ENCODE measurements at places on chromosomes 7 and 10. TPM values are rescaled to one million over a fixed set of nuclear protein-coding genes. Genes with fewer than 3 reads are reported as not detected.
A peak's percentile ranks its signal among the peaks of the same experiment; 100 is the strongest.

DNA sequence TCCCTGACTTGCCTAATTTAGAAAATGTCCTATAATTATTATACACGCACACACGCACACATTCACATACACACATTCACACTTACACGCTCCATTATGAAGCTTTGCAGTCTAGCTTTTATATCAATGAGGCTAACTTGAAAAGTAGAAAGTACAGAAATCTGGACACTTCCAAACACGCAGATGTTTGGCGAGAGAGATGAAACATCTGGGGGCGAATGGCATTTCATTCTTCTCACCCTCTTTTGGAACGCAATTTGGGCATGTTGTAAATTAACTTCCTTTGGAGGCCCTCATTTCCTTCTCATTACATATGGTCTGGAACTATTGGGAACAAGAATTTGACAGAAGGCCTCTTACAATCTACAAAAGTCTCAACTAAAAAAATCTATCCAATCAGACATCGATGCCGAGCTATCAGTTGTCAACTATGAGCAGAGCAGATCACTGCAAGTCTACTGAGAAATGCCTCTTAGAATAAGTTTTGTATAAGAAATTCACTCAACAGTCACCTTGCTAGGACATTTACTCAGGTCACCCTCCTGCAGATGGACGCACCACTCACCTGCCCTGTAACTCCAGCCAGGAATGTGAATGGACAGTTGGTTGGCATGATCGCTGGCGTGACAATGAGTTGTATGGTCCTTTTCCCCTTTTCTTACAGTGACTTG lies 115.2 kb upstream of the ADAM12 start:
- no peak for ATAC-seq

The ZNF107 gene
- 23.4 TPM for total RNA-seq

The SPDYE1 gene
- not detected for total RNA-seq

The AMPH gene
- not detected for total RNA-seq

The SORCS3 gene
- not detected for total RNA-seq

DNA sequence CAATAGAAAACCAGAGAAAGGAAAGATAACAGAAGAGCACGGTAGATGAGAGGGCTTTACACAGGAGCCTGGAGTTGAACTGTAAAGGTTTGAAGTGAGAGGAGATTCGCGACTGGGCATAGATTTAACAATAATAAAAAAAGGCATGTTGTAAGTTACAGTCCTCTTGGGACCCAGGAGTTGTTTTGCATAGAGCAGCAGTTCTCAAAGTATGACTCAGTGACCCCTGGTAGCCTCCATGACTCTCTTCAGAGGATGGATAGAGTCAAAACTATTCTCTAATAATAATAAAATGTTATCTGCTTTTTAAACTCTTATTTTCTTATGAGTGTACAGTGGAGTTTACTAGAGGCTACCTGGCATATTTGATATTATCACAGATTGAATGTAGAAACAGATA lies 262.3 kb downstream of the SORCS3 start:
- no peak for ATAC-seq

- peak; percentile 31 for ATAC-seq
Observed at GRCh38 chr7:37113661-37114355, 334.9 kb downstream of the ELMO1 start.

DNA sequence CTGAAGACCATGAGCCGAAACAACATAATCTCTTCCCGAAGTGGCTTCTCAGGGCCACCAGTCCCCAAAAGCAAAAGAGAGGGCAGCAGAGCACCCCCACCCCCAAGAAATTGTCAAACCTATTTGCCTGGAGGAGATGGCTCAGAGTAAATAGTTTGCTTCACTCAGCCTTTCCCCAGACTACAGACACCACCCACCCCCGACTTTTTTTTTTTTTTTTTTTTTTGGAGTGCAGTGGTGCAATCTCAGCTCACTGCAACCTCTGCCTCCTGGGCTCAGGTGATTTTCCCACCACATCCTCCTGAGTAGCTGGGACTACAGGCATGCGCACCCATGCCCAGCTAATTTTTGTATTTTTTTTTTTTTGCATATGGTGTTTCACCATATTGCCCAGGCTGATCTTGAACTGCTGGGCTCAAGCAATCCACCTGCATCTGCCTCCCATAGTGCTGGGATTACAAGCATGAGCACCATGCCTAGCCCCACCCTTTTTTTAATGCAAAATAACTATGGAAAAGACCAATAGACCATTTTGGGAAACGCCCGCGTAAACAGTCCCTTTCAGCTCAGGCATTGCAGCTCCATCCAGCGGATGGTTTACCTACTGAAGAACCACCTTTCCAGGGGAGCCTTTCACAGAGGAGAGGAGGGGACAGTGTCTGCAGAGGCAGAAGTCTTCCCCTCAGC lies 9.7 kb downstream of the ZMIZ1 start:
- ATAC-seq, result no peak

The CUL1 gene
- total RNA-seq, result 61.4 TPM
